ENCODE measurements at places on chromosomes 5 and 9.
A peak's percentile ranks its signal among the peaks of the same experiment; 100 is the strongest.

- DNase-seq: no peak
Measured at GRCh38 chr9:116549786-116550660, 137.1 kb upstream of the TRIM32 start.

DNA sequence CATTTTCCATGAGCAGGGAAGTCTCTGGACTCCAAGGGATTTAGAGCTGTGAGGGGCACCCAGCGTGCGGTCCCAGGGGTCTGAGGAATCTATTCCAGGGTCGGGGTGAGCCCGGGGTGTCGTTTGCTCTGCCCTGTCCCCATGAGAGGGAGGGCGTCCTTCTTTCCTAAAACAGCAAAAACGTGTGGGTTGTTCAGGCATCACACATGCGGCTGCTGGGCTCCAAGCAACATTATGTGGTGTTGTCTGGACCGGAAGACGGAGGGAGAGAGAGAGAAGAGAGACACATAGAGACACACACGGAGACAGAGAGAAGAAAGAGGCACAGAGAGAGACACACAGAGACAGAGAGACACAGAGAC lies 42.7 kb upstream of the COL5A1 start:
- no peak for DNase-seq

DNA sequence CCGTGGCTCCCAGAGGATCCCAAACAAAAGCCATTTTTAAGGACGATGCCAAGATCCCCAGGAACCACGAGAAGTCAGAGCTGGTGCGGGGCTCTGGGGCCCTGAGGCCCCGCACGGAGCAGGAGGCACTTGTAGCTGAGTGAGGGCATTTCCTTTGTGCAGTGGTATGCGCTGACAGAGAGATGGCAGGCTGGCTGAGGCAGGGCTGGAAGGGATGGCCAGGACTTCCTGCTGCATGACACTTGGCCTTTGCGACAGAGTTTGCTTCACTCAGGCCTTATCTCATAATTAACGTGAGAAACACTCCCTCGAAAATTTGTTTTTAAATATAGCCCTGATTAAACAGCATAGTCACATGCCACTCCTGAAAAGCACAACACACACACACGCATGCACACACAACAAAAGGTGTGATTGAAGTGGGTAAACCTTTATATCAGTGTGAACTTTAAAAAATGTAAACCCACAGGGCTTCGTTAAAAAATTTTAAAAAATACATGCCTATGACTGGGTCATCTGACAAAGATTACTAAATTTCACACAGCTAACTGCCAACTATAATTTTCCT lies 536.6 kb downstream of the PDE4D start:
- DNase-seq: no peak

GRCh38 chr9:107584944-107585343 lies 95.4 kb upstream of the KLF4 start:
- DNase-seq: no peak

DNA sequence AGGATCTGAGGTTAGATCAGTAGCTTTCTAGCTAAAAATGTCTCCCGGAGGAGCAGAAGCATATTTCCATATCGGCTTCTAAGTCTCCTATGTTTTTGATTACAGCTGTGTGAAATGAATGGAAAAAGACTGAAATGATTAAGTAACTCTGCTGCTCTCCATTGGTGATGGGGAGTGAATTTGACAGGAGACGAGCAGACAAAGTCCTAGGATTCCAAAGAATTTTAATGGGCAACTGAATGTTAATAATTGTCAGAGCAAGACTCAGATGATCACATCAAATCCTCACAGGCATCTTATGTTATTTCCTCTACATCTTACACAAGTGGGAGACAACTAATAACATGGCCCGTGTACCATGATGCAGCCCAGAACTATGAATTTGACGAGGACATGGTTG lies 66.8 kb downstream of the LIX1 start:
- no peak for DNase-seq

GRCh38 chr5:94689908-94690307 lies 71.4 kb downstream of the SLF1 start:
- DNase-seq: no peak

GRCh38 chr9:81595887-81596543 lies 93.3 kb downstream of the TLE1 start:
- no peak for DNase-seq

DNA sequence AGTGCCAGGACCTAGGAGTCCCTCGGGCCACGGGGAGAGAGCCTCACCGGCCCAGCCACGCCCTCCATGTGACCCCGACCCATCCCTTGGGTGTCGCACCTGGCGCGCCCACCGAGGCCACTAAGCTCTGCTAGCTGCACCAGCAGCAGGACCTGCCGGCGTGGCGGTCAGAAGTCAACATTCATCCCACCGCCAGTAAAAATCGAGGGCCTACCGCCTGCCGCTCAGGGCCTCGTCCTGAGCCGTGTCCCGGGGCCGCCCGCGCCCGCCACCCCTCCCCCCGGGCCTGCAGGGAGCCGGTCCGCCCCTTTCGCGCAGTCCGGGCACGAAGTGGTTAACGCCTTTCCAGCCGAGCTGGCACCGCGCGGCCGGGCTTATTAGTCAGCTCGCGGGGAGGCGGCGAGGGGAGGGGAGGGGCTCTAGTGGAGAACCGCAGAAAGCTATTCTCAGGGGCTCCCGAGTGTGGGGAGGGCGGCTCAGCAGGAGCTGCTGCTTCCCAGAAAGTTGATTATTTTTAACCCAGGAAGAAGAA lies 124.4 kb downstream of the C9orf50 start:
- DNase-seq: peak; percentile 45

DNA sequence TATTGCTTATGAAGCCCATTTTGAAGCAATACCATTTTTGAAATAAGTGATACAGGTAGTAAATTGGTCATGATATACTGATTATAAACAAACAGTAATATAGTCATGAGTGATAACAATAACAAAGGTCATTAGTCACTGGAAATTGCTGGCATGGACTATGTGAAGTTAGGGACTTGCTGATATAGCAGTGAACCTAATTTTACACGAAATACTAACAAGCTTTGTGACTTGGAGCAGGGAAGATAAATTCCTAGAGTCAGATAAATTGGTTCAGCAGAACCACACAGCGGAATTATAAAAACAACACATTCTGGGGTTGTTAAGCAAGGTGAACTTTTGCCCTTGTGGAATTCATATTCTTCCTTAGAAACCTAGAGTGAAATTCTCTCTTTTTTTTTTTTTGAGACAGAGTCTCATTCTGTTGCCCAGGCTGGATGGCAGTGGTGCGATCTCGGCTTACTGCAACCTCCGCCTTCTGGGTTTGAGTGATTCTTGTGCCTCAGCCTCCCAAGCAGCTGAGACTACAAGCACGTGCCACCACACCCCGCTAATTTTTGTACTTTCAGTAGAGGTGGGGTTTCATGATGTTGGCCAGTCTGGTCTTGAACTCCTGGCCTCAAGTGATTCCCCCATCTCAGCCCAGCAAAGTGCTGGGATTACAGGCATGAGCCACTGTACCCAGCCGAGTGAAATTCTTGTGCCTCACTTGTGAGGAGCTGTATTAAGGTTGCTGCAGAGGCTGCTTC lies 6.0 kb downstream of the UGCG start:
- DNase-seq: no peak
